COLO829 (cell line): ENCODE measurements at places on chromosomes 3 and 15.

- DNase-seq, result no peak
Measured at GRCh38 chr3:158086361-158086760, 19.9 kb downstream of the SHOX2 start.

- DNase-seq, result no peak
Measured at GRCh38 chr15:72616491-72617210, 37.8 kb upstream of the GOLGA6B start.

GRCh38 chr15:33866101-33866737, 102.1 kb upstream of the CHRM5 start:
- DNase-seq, result no peak

DNA sequence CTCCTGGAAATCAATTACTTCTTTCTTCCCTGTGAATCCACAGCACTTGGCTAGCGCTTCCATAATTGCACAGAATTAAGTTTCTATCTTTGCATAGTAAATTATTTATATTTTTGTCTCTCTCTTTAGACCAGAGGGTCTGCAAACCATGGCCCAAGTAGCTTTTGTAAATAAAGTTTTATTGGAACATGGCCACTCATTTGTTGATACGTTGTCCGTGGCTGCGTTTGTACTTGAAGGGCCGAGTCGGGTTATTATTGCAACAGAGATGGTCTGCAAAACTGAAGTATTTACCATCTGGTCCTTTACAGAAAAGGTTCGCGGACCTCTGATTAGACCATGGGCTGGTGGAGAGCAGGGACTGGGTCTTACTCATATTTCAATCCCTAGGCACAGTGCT, 102.5 kb downstream of the RPLP1 start:
- no peak for DNase-seq

- DNase-seq, result no peak
Measured at GRCh38 chr15:29135702-29136646, 133.6 kb downstream of the NSMCE3 start.

DNA sequence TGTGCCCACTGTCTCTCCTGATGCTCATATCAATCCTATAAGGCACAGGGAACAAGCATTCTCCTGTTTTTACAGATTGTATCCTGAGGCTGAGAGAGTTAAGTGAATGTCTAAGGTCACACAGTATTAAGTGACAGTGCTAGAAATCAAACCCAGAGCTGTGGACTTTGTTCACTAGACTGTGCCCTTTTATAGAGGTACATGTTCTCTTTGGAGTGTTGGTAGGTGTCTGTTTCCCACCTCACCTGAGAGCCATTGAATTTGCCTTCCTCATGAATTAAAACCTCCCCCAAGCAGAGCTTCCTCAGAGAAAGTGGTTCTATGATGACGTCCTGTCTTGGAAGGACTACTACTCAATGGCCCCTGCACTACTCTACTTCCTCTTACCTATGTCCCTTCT, 12.4 kb downstream of the ADIPOQ start:
- no peak for DNase-seq

- no peak for DNase-seq
Measured at GRCh38 chr3:105533960-105534359, 167.3 kb downstream of the ALCAM start.

DNA sequence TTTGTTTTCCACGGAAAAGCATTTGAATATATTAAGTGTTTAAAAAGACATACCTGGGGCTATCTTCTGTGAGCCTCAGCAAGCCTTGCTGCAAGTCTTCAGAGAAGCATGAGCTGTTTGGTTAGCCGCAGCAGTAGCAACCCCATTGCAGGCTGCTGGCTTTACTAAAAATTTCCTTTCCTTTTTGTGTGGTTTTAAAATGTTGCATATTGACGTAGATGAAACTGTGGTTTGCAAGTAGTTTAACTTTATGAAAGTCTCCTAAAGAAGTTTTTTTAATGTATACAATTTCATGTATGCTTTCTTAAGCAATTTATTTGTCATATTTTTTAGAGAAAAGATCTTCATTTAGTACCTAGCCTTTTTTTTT, at the start of gene GPR171:
Gene GPR171 (minus strand): TSS at position 166 of the 370 bp plus-strand sequence. CDS start 3,830 bp downstream, outside the sequence.
- DNase-seq, result no peak

GRCh38 chr3:127590282-127590592, 296 bp downstream of the TPRA1 start:
- DNase-seq, result no peak

DNA sequence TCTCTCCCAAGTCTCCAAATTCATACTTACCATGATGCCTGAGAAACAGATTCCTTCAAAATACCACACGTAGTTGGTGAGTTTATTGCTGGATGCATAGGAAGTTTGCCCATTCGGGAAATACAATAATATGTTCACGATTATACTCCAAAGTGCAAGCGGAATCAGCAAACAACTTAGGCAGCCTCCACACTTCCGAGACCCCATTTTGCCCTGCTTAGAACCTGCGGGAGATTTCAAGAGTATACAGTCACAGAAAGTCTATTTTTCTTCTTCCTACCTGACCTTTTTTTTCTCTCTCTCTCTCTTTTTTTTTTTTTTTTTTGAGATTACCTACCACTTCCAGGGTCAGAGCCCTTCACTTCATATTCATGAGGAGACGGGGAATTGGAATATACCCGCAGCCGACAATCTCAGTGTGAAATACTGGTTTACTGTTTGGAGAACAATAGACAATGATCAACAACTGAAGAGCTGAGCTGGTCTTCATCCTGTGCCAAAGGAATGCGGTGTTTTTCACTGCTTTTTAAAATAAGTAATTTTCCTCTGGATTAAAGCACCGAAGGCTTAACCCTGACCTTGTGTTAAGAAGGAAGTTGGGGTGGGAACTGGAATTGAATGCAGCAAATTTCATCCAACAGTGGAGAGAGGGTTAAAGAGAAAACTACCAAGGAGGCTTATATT, at the start of gene TM4SF18:
Gene TM4SF18 (minus strand): TSS at position 461 of the 684 bp plus-strand sequence. CDS start 254 bp downstream, at position 207.
- peak; percentile 63 for DNase-seq

- DNase-seq, result no peak
Measured at GRCh38 chr15:39192979-39193560, 387.8 kb upstream of the THBS1 start.

DNA sequence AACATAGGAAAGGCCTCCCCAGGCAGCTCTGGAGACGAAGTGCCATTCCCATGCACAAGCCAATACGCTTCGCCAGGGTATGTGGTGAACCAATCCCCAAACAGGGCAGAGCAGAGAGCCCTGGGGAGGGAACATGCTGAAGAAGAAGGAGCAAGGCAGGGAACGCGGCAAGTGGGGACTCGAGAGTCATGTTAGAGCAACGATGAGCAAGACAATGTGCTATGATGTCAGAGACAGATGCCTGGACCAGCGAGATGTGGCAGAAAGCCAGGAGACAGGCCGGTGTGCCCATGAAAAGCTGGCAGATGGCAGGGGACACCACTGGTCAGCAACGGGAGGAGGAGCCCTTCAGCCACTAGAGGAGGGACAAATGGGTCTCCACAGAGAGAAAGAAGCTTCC, 39.6 kb downstream of the NIPA2 start:
- DNase-seq, result no peak

DNA sequence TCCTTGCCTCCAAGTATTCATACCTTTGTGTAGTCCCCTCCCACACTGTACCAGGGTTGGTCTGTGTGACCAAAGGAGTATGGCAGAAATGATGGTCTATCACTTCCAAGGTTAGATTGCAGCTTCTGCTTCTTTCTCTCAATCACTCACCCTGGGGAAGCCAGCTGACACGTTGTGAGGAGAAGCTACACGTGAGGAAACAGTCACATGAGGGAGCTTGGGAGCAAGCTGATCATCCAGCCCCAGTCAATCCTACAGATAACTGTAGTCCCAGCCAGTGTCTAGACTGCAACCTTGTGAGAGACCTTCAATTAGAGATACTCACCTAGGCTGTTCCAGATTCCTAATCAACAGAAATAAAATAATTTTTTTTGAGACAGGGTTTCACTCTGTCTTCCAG, 6.2 kb upstream of the ZNF774 start:
- no peak for DNase-seq

GRCh38 chr3:45041666-45042065, 15.6 kb downstream of the CLEC3B start:
- no peak for DNase-seq

- DNase-seq, result no peak
Measured at GRCh38 chr15:52224211-52224610, 33.0 kb upstream of the GNB5 start.

DNA sequence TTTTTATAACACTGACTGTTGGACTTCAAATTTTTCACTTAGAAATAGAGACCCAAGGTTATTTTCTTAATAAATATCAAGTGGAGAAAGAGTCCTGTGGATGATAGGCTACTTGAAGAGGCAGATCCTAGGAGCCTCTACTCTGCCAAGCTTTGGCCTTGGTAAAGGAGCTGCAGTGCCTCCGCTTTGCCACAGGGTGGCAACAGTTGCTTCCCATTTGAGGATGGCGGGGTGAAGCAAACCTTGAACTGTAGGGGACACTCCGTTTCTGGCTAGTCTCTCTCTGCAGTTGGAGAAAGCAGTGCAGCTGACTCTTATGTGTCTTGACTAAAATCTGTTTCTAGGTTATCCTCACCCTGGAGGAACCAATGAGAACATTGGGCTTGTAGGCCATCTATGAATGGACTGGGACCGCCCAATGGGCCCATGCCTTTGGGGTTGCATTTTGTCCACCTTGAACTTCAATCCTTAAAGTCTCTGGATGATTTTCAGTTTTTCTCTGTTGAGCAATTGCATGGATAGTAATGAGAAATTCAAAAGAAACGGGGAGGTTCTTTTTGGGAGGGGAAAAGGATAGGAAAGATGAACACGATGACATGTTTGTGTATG, 9.8 kb downstream of the SCG5 start:
- DNase-seq, result peak; percentile 66

DNA sequence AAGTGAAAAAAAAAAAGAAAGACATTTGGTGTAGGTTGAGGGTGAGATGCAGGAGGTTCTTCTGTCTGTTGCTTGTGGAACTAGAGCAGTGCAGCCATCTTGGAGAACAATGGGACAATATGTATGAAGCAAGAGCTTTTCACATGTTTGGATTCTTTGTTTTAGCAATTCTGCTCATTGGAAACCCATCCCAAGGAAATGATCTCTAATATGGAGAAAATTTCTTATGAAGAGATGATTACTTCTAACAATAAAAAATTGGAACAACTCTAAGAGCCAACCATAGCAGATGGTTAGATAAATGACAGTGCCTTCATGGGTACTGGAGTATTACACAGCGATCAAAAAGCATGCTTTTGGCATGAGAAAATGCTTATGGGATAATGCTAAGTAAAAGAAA, 56.3 kb downstream of the RASGRF1 start:
- DNase-seq, result no peak

- DNase-seq, result no peak
Measured at GRCh38 chr3:31561891-31562290, 29.2 kb downstream of the STT3B start.

GRCh38 chr3:50862221-50862620, 187.5 kb downstream of the DOCK3 start:
- no peak for DNase-seq
